ENCODE measurements at places on chromosomes 11 and 22. TPM values are rescaled to one million over a fixed set of nuclear protein-coding genes. Genes with fewer than 3 reads are reported as not detected.

Gene CYTH4
- 15.3 TPM for total RNA-seq

Gene OR51I1
- total RNA-seq = not detected

Gene LGALS12
- 22.0 TPM for total RNA-seq

Gene CELSR1
- 8.1 TPM for total RNA-seq

Gene LIF
- 0.94 TPM for total RNA-seq

Gene GPHA2
- total RNA-seq = not detected

Gene ANO5
- 49.2 TPM for total RNA-seq

Gene OR52H1
- not detected for total RNA-seq

Gene NXPE4
- not detected for total RNA-seq

Gene TMPRSS13
- total RNA-seq = 0.16 TPM

Gene LRP4
- total RNA-seq = 20.2 TPM

Gene UPK3A
- 0.29 TPM for total RNA-seq

Gene DERL3
- 6.5 TPM for total RNA-seq

Gene OR51B4
- total RNA-seq = not detected

Gene APOA5
- total RNA-seq = not detected

Gene C11orf68
- total RNA-seq = 31.8 TPM

- DNase-seq = no peak
These were observed 546.3 kb downstream of the RAB38 start for GRCh38 chr11:87628957-87629356.

DNA sequence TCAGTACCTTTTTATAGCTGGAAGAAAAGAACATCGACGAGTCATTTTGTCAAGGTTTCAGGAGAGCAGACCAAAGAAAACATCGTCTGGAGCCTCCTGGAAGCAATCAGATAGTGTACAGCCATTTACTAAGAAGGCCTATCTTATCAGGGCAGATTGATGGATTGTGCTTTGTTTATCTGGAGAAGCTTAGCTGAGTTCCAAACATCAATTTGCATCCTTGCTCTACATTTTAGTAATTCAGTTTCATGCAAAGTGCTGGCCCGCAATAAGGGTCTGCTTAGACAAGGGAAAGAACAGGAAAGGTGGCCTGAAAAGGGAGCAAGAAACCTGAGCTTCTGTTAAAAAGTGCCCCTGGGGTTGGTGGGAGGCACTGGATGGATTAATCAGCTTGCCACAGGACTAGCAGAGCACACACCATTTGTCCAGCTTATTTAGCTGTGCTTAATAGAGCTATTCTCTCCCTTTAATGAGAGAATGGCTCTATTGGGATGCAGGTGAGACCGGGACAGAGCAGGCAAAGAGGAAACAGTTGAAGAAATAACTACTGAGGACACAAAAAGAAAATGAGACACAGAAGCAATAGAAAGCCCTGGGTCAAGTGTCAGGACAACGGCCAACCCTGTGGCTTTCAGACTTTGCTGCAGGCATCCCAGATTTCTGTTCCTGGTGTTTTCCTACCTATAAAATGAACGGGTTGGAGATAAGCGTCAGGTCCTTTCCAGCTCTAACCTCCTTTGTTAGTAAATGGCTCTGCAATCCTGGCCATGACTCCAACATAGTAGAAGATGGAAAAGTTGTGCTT is 122.1 kb upstream of the TTC12 start:
- DNase-seq = no peak

- DNase-seq = no peak
These were observed 101.2 kb downstream of the APOL5 start for GRCh38 chr22:35818897-35819296.

GRCh38 chr11:119309953-119310681 is 6.8 kb downstream of the MCAM start:
- no peak for DNase-seq

- no peak for DNase-seq
These were observed 29.0 kb downstream of the PI4KA start for GRCh38 chr22:20829491-20830134.

DNA sequence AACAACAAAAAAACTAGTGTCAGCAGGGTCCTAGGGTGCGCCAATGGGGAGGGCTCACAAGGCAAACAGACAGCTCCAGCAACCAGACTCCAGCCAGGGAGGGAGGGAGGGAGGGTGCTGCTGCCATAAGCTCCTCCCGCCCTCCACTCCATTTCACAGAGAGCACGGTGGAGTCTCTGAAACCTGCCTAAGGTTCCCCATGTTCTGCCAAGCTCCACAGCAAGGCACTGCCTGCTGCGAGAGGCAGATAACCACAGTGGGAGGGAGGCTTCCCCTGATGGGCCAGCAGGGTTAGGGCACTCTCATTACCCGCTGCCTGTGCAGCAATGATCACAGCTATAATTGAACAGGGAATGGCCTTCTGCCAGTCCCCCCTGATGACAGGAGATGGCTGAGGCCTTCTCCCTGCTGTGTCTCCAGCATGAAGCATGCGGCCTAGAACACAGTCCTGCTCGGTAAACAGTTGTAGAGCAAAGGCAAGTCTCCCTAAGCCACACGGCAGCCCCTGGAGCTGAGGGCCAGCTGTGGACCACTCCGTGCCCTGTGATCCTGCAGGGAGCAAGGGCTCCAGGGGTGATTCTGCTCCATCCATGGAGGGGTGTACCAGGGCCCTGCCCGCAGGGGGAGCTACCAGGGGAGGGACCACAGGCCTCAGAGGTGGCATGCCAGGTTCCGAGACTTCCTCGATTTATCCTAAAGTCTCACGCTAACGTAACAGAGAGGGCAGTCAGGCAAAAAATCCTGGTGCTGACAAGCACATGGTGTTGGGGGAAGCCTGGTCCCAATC is 42.9 kb downstream of the PC start:
- no peak for DNase-seq

DNA sequence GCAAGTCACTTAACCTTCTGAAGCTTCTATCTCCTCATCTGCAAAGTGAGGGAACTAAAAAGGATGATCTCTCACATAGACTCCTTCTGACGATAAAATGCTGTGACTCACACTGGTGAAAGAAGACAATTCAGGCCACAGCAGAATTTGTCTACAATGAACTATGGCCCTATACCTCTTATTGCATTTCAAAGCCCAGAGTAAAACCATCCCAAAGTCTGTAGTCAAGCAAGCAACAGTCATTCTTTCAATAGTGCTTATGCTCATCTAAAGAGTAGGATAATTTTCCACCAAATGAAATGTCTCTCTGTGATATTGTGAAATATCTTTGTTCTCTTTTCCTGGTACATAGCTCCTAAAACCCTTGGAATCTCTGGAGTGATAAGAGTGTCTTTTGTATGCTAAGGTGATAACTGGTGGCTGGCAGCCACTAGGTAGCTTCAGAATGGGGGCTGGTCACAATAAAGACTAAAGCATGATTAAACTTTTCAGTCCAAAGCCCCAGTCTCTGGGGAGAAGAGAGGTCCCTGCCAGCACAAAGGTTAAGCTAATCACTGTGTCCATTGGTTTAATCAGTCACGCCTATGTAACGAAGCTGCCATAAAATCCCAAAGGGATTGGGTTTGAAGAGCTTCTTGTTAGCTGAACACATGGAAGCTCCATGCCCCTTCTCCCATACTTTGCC is 30.8 kb downstream of the SYTL2 start:
- no peak for DNase-seq

GRCh38 chr22:46578824-46579561 is 41.2 kb upstream of the GRAMD4 start:
- peak; percentile 75 for DNase-seq

GRCh38 chr11:94303966-94304958 is at the start of gene IZUMO1R:
TSS of gene IZUMO1R (plus strand) at chr11:94304580. CDS start at chr11:94305637, 1,057 bp downstream.
- DNase-seq = no peak

GRCh38 chr11:123233280-123233974 is 38.4 kb upstream of the CLMP start:
- no peak for DNase-seq

GRCh38 chr11:15649371-15650104 is 534.8 kb downstream of the INSC start:
- DNase-seq = no peak

DNA sequence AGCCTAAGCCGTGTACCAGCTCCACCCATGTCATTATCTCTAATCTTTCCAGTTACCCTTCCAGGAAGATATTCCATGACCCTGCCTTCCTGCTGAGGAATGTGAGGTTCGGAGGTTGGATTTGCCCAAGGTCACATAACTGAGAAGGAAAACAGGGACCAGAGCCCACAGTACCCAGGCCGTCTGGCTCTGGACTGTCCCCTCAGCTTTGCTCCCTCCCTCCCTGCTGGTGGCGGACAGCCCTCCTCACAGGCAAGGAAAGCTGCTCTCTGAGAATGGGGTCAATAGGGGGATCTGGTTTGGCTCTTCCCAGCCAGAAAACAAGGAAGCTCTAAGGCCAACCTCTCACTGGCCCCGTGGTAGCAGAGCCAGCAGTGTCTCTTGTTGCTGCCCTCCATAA is 63.3 kb downstream of the SYN3 start:
- DNase-seq = no peak

GRCh38 chr11:2434008-2434407 is 10.3 kb downstream of the TRPM5 start:
- no peak for DNase-seq

GRCh38 chr11:127632976-127633680 is 632.6 kb upstream of the KIRREL3 start:
- no peak for DNase-seq

DNA sequence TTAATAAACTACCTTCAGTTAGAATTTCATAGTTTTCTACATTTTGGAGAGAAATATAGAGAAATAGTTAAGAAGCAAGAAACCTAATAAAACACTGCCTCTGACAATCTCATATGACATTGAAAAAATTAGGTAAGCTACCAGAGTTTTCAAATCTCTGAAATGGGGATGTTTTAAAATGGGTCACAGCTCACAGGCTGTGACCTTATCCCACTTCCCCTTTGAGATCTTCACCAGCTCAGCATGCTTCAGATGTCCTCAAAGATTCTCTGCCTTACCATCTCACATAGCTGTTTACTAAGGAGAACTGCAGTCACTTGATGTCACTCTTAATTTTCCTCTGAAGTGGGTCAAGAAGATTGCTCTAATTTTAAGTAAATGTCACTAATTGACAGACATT is 717.8 kb downstream of the JRKL start:
- DNase-seq = no peak

- no peak for DNase-seq
These were observed 14.5 kb upstream of the MB start for GRCh38 chr22:35631597-35631996.

- DNase-seq = no peak
These were observed 1299.3 kb downstream of the TBC1D22A start for GRCh38 chr22:48061726-48062125.

GRCh38 chr11:77309401-77310085 is 8.1 kb upstream of the GDPD4 start:
- DNase-seq = no peak

GRCh38 chr11:113831314-113831713 is 44.1 kb downstream of the USP28 start:
- no peak for DNase-seq

DNA sequence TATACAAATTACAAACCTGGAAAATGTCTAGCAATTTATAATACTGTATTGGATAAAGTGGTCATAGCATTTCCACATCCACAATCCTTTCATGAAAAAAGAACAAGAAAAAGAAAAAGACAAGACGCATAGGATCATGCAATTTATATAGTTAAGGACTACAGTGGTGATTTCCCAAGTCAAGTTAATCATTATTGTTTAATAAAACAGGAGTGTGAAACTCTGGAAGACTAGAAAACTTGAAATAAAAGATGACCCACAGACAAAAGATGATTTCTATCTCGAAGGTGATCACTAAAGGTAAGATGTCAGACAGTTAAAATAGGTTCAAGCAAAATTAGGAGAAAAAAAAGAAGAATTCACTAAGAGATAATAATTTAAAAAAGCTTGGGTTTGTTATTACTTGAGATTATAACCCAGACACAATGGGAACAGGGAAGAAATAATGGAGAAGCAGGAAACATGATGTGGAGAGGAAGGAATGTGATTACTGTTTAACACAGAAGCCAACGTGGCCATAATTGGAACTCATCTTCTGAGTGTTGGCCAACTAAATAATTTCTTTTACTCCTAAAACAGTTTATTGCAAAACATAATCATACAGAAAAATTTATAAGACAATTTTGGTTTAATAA is 441.2 kb upstream of the ANO3 start:
- DNase-seq = no peak

DNA sequence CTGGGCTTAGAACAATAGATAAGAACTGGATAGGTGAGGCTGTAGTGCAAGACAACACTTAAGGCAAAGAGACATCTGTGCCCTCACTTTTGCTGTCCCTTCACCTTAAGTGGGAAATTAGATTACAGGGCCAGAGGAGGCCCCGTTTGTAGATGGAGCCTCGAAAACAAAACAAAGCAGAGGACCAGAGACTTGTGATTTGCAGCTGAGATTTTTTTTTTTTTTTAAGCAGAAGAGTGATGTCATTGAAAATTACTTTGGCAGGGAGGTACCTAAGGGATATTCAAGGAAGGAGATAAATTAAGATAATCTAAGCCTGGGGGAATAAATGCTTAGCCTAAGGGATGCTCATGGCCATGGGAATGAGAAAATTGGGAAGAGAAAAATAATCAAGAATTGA is 31.4 kb downstream of the ZC3H12C start:
- DNase-seq = no peak

DNA sequence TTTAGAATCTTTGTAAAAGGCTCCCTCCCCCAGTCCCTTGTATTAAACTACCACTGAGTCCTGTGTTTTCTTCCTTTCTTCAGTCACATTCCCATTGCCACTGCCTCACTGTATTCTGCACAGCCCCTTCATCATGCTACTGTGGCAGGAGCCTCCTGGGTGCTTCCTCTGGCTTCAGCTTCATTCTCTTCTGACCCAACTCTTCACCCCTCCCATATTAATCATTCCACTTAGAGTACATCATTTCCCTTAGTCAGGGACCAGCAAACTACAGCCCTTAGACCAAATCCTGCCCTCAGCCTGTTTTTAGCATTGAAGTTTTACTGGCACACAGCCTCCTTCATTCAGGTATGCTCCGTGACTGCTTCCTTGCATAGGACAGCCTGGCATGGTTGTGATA is 127.7 kb upstream of the MTNR1B start:
- no peak for DNase-seq

GRCh38 chr11:45737056-45737455 is 67.9 kb upstream of the SLC35C1 start:
- DNase-seq = no peak

DNA sequence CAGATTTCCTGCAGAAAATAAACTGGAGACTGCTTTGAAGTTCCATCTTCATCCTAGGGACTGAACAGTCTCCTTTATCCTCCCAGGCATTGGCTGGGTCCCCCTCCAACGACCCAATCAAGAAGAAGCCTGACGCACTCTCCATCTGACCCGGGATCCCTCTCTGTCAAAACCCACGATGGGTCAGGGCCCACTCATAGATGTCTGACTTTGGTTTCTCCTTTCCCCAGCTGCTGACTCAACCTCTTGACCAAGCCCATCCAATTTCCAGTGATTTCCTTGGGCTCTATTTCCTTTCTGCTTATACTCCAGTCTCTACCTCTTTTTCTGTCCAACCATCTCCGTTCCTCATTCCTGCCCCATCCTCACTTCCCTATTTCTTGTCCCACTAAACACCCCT is 189.7 kb downstream of the MIAT start:
- DNase-seq = no peak
